GM23248 (cell line): ENCODE measurements at places on chromosomes 12 and 14.

- H3K27ac ChIP-seq: no peak overlapping the region
- H3K4me1 ChIP-seq: peaks cover 3% of the 10 kb centered on the region
- no peak overlapping the region for H3K4me3 ChIP-seq
- DNase-seq: no peak
- no peaks in the 10 kb centered on the region for H3K36me3 ChIP-seq
These were observed 25.5 kb downstream of the GCH1 start for GRCh38 chr14:54877015-54877702.

DNA sequence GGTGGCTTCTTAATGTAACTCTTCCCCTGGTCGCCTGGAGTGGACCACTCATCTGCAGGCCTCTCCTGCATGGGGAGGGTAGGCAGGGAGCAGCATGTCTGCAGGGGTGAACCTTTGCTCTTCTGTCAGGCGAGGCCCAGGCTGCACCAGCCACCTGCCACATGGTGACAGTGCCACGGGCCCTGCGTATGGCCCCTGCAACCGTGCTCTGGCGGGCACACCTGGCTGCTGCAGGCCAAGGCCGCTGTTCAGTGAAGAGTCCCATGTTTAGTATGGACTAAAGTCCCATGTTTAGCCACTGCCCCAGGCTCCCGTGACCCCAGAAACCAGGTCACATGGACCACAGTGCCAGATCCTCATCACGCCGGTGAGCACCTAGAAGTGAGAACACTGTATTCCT, 187.0 kb downstream of the ADGRD1 start:
- no peak overlapping the region for H3K4me3 ChIP-seq
- no peaks in the 10 kb centered on the region for H3K27me3 ChIP-seq
- H3K36me3 ChIP-seq: no peaks in the 10 kb centered on the region
- no peak overlapping the region for H3K27ac ChIP-seq
- H3K4me1 ChIP-seq: no peaks in the 10 kb centered on the region

DNA sequence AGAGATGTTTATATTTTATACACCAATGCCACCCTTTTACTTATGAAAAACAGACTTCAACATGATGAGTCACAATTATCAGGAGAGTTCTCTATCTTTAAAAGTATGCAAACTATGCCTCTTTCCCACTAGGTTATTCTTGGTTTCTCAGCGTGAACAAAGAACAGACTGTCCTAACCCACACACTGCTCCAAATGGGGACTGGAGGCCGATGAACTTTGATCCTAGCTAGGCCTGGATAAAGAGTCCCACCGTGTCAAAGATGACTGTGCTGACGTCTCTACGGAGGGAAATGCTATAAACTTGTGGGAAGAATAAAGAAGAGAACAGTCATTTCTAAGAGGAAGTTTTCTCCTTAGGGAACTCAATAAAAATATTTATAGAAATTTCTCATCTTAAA, 160.1 kb downstream of the EPS8 start:
- H3K27ac ChIP-seq: peak overlapping the region; percentile 99
- H3K27me3 ChIP-seq: no peaks in the 10 kb centered on the region
- DNase-seq: peak; percentile 89
- peaks cover 12% of the 10 kb centered on the region for H3K36me3 ChIP-seq
- peak overlapping the region; percentile 33 for H3K4me3 ChIP-seq

DNA sequence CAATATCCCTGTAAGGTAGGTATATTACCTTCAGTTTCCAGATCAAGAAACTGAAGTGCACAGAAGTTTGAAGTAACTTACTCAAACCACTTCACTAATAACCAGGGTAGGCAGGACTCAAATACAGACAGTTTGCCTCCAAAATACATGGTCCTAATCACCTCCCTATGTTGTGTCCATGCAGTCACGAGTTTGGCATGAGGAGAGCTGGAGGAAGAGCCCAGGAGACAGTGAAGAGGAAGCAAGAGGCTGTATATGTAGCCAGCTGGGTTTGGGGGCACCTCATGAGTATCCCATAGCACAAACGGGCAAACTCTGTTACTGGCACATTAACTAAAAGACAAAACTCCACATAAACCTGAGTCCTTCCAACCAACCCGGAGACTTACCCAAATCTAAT, 79.2 kb downstream of the DUSP16 start:
- H3K27me3 ChIP-seq: no peaks in the 10 kb centered on the region
- no peak overlapping the region for H3K27ac ChIP-seq
- H3K4me1 ChIP-seq: no peaks in the 10 kb centered on the region
- H3K4me3 ChIP-seq: no peak overlapping the region
- no peaks in the 10 kb centered on the region for H3K36me3 ChIP-seq

GRCh38 chr14:43362586-43362985, 1144.5 kb downstream of the FSCB start:
- no peaks in the 10 kb centered on the region for H3K27me3 ChIP-seq
- H3K4me3 ChIP-seq: no peak overlapping the region
- H3K27ac ChIP-seq: no peak overlapping the region
- no peak for DNase-seq
- H3K4me1 ChIP-seq: no peaks in the 10 kb centered on the region
- no peaks in the 10 kb centered on the region for H3K36me3 ChIP-seq

DNA sequence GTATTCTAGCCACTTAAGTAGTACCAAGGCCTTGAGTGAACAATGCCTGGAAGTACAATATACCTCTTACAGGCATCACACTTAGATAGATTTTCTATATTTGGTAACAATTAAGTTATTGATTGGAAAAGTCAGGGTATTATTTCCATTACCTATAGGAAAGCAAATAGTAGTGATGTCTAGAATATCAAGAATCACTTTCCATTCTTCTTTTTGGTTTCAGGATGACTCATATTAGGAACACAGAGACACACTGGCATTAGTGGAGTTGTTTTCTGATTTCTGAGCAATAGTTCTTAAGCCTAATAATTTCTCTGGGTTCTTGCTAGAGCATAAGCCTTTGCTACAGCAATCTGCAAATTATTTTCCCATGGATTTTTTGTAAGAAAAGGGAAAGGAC, 1640.0 kb upstream of the SEL1L start:
- no peak overlapping the region for H3K4me3 ChIP-seq
- no peak overlapping the region for H3K27ac ChIP-seq
- H3K36me3 ChIP-seq: no peaks in the 10 kb centered on the region
- H3K4me1 ChIP-seq: no peaks in the 10 kb centered on the region
- H3K27me3 ChIP-seq: no peaks in the 10 kb centered on the region
- no peak for DNase-seq

- H3K27ac ChIP-seq: no peak overlapping the region
- H3K27me3 ChIP-seq: no peaks in the 10 kb centered on the region
- H3K4me3 ChIP-seq: no peak overlapping the region
- peaks cover 10% of the 10 kb centered on the region for H3K36me3 ChIP-seq
- DNase-seq: no peak
- H3K4me1 ChIP-seq: peaks cover 10% of the 10 kb centered on the region
These were observed 1.9 kb downstream of the RESF1 start for GRCh38 chr12:31961137-31961536.

DNA sequence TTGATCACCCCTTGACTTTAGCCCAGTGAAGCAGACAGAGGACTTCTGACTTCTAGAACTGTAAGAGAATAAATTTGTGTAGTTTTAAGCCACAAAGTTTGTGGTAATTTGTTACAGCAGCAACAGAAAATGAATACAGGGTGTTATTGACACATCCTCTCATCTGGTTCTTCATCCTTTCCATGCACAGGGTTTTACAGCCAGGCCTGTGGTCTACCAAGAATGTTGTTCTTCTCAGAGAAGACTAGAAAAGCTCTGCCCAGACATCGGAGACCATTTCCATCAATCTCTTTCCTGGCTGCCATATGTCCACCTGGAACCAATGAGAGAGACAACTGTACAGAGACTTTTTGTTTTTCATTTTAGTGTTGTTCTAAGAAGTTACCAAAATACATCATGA, 308.2 kb upstream of the AMIGO2 start:
- no peak for DNase-seq
- no peaks in the 10 kb centered on the region for H3K36me3 ChIP-seq
- no peaks in the 10 kb centered on the region for H3K27me3 ChIP-seq
- no peak overlapping the region for H3K27ac ChIP-seq
- H3K4me1 ChIP-seq: peaks cover 17% of the 10 kb centered on the region

- H3K4me3 ChIP-seq: no peak overlapping the region
- H3K27ac ChIP-seq: no peak overlapping the region
- DNase-seq: no peak
- no peaks in the 10 kb centered on the region for H3K36me3 ChIP-seq
- no peaks in the 10 kb centered on the region for H3K4me1 ChIP-seq
- H3K27me3 ChIP-seq: no peaks in the 10 kb centered on the region
These were observed 79.0 kb downstream of the SUDS3 start for GRCh38 chr12:118455327-118455726.

DNA sequence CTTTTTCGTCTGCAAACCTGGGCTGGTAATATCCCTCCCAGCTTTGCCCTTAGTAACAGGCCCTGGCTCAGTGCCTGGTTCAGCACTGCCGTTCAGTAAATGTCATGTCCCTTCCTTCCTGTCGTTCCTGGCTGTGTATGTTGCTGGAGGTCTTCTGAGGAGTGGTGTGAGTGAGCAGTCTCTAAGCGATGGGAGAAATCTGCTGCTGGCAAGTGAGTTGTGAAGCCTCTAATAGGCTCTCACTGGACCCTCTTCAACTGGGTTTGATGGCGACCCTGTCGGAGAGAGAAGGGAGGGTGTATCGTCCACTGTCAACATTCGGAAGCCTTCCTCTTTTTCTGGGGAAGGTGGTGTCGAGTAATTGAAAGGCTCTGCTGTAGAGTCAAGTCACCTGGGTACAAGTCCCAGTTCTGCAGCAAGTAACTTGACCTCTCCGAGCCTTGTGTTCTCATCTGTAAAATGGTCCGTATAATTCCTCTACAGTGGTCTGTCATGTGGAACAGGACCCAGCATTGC, 62.8 kb downstream of the HRK start:
- H3K4me3 ChIP-seq: peak overlapping the region; percentile 99
- no peaks in the 10 kb centered on the region for H3K36me3 ChIP-seq
- peaks cover 6% of the 10 kb centered on the region; the same call in 1 of the 2 replicates for H3K4me1 ChIP-seq
- DNase-seq: peak; percentile 54

DNA sequence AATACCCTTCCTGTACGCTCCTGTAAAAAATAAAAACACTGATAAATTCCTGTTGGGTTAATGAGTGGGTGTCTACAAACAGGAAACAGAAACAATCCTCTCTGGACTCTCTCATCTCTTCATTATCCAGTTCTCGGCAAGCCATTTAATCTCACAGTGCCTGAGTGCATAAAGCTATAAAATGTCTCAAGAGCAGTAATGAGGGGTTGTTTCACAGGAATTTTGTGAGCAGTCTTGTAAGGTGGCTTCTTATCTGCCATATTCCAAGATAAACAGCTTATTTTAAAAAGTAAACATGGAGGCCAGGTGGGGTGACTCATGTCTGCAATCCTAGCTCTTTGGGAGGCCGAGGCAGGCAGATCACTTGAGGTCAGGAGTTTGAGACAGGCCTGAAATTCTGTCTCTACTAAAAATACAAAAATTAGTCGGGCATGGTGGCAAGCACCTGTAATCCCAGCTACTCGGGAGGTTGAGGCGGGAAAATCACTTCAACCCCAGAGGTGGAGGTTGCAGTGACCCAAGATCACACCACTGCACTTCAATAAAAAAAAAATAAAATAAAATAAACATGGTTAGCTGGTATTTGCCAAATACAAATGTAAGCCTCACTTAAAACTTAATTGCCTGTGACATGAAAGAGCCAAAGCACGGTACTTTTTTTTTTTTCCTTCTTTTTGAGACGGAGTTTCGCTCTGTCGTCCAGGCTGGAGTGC, 54.0 kb downstream of the CLIP1 start:
- peaks cover 5% of the 10 kb centered on the region; the same call in 1 of the 2 replicates for H3K36me3 ChIP-seq
- peak overlapping the region; percentile 91 for H3K27ac ChIP-seq
- peak; percentile 46 for DNase-seq

DNA sequence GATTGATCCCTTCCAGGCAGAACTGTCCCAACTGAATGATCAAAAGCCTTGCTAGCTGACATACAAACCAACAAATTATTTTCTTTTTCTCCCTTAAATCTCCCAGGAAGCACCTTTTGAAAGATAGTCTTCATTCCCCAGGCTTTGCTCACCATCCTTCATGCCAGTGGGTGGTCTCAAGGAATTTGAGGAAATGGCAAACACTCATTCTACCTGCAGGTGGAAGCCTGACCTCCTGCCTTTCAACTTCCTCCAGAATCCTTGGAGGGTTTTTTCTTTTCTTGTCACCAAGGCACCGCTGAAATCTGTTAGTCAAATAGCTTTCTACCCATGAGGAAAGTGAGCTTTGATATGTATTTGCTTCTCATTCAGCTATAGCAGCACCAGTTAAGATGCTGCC, 128.5 kb downstream of the WIF1 start:
- H3K27ac ChIP-seq: no peak overlapping the region
- no peak for DNase-seq
- no peaks in the 10 kb centered on the region for H3K4me1 ChIP-seq
- H3K27me3 ChIP-seq: no peaks in the 10 kb centered on the region; the same call in 1 of the 2 replicates
- H3K4me3 ChIP-seq: no peak overlapping the region

- peaks cover 23% of the 10 kb centered on the region; the same call in 1 of the 2 replicates for H3K27me3 ChIP-seq
- no peaks in the 10 kb centered on the region for H3K4me1 ChIP-seq
- H3K4me3 ChIP-seq: no peak overlapping the region
- H3K27ac ChIP-seq: no peak overlapping the region
These were observed 200.2 kb downstream of the EXOC5 start for GRCh38 chr14:57068511-57068910.

- H3K4me3 ChIP-seq: no peak overlapping the region
- DNase-seq: no peak
- peaks cover 14% of the 10 kb centered on the region for H3K27me3 ChIP-seq
- no peaks in the 10 kb centered on the region for H3K36me3 ChIP-seq
- H3K27ac ChIP-seq: no peak overlapping the region
These were observed 31.6 kb downstream of the KRT76 start for GRCh38 chr12:52745554-52745953.

- H3K4me1 ChIP-seq: no peaks in the 10 kb centered on the region
- H3K4me3 ChIP-seq: no peak overlapping the region
- DNase-seq: no peak
- H3K27ac ChIP-seq: no peak overlapping the region
These were observed 364.9 kb downstream of the NRXN3 start for GRCh38 chr14:78535041-78535440.
